ENCODE measurements at places on chromosomes 1 and 21.

DNA sequence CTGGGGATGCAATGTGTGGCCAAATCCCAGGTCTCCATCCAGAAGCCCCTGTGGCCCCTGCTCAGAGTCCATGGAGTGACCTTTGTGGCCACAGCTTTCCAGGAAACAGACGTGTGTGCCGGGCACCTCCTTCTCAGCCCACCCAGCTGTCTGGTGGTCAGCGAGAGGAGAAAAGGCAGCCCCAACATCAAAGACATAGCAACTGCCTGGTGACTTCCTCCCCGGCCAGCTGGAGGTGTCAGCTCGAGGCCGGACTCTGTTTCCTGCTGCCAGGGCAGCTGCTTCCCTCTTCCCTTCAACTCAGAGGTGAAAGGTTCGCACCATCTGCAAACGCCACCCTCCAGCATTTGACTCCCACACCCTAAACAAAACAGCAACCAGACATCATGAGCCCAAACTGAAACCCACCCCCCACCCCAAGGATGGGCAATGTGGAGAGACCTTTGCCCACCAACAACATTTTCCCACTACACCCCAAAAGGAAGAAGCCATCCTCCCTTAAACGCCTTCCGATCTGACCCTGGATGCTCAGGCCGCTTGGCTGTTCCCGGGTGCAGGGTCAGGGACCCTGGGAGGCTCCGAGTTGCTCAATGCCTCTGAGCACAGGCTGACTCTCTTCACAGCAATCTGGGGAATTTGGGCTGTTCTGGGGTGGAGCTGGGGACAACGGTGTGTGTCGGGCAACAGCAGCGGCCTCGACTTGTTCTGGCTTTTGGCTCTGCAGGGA is 162.3 kb downstream of the PSMG1 start:
- DNase-seq, result no peak

DNA sequence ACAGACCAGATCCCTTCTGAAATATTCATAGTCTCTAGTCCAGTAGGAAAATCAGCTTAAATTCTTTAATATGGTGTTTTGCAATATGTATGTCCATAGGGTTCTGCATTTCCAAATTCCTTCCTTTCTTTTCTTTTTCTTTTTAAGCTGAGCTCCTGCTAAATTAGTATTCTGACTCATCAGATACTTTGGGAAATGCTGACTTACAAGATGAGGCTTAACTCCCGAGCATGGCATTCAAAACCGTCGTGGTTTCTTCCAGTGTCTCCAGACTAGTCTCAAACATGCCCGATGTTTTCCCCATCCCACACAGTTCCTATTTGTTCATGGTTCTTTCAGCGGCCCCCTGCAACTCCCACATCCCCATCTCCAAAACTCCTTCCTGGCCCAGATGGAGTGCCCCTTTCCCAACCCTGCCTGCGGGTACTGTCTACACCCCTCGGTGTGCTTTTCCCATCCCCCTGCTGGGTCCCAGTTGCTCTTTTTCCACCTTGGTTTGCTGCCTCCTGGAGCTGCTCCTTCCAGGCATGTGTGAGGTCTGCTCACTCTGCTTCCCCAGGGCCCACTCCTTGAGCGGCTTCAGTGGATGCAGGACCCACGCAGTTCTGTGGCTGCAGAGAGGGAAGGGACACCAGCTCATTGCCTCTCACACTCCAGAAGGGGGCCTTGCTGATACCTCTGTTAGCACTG is 19.5 kb upstream of the ETV3 start:
- DNase-seq, result no peak

GRCh38 chr21:45748593-45748992 is 105.1 kb downstream of the PCBP3 start:
- no peak for DNase-seq

DNA sequence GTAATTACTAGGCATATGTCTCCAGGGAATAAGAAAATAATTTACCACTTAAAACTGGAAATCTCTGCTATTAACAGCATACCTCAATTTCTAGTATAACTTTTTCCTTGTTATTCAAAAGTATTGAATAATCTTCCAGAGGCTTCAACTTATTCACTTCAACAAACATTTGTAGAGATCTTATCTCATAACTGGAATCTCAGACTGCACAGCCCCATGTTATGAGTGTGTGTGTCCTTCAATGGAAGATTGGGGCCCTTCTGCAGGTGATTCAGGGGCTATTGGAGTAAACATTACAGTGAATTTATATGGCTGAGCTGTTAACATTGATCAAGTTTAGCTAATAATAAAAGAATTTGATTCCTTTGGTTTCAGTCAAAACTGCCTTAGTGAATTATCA is 946.1 kb downstream of the TTLL7 start:
- DNase-seq, result no peak

- no peak for DNase-seq
Observed at GRCh38 chr1:216184126-216184680, 239.0 kb downstream of the USH2A start.

DNA sequence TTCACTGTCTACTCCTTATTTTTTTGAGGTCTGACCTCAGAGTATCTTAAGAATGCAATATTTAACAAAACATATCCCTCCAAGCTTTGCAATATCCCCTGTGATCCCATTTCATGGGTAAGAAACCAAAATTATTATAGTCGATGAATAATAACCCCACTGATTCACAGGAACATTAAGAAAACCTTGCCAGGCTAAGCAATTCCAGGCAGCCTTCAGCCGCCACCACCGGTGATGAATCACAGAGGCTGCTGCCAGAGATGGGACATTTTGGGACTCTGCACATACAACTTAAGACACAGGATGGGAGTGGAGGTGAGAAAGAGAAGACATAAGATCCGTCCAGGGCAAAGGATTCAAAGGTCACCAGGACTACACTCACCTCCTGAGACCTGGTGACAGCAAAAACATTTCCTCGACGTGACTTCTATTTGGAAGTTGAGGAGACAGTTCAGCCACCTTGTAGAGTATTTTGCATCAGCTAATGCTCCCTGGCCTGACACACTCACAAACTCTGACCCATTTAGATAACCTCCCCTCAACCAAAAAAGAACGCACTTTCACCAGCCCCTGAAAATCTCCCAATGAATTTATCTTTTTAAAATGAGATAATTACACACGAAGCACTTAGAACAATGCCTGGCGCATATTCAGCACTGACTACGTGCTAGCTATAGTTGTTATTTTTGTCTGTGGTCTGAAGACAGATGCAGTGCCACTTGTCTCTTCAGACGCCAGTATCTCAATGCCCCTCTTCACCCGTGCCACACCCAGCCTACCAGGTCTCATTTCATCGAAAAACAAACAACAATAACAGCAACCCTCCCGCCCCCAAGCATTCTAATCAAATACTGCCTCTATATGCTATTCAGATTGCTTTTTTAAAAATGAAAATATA is 17.8 kb upstream of the OVAAL start:
- no peak for DNase-seq
